Cortex of kidney (tissue), 1 donor: ENCODE measurements at places on chromosomes 11 and 22.

DNA sequence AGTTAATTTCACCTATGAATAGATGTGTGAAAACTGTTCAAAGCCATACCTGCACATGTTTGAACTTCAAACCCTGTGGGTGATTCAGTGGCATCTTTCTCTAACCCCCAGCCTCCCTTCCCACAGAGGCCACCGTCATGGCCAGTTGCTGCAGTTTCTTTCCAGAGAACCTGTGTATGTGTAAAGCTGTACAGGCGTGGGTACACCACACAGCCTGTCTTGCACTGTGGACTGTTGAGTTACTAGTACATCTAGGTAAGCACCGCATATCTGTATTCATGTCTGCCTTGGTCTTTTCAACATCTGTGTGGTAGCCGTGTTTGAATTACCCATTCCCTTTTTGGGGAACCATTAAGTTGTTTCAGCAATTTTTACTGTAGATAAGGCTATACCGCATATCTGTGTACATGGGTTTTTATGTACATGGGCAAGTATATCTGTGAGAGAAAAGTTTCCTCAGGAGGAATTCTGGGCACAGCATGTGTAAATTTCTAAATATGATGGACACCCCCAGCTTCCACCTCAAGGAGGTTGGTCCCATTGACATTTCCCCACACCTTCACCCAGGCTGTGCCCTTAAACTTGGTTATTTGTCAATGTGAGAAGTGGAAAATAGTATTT, 13.9 kb downstream of the NEAT1 start:
- DNase-seq, result no peak

DNA sequence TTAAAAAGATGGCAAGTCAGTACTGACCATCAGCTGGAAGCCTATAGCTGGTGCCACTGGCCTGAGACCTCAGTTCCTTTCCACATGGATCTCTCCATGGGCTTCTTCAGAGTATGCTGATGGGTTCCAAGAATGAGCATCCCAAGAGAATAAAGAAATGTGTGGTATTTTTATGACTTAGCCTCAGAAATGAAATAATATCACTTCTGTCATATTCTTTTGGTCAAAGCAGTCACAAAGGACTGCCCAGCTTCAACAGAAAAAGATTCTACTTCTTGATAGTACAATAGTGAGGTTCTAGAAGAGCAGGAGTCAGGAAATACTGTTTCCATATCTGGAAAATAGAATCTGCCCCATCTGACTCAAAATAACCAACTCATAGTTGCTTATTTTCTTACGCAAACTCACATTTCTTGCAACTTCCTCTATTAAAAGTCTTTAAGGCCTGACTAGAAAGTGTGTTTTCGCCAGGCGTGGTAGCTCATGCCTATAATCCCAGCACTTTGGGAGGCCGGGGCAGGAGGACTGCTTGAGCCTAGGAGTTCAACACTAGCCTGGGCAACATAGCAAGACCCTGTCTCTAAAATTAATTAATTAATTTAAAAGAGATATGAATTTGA, 116.9 kb downstream of the SIK3 start:
- DNase-seq, result no peak

GRCh38 chr11:15707194-15707593, 592.5 kb downstream of the INSC start:
- DNase-seq, result no peak

DNA sequence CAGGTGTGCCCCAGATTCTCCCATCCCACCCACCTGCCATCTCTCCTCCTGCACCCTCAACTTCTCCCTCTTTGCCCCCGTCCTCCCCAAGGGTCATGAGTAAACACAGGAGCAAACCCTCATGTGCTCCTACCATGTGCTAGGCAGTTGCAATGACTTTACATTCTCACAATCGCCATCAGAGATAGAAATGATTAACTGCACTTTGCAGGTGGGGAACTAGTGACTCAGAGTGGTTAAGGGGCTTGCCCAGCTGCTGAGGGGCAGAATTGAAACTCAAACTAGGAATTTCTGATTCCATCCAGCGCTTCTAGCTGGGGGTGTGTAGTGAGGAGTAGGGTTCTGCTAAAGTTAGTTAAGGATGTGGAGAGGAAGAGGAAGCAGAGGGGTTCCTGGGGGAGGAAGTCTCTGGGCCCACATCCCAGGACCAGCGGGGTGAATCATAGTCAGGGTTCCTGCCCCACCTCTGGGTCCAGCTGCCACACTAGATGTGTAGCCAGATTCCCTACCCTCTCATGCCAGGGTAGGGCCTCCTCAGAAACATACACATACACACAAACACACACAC, 16.0 kb upstream of the PRG2 start:
- no peak for DNase-seq

GRCh38 chr11:73999581-74000306, 9.1 kb downstream of the UCP3 start:
- DNase-seq, result no peak

DNA sequence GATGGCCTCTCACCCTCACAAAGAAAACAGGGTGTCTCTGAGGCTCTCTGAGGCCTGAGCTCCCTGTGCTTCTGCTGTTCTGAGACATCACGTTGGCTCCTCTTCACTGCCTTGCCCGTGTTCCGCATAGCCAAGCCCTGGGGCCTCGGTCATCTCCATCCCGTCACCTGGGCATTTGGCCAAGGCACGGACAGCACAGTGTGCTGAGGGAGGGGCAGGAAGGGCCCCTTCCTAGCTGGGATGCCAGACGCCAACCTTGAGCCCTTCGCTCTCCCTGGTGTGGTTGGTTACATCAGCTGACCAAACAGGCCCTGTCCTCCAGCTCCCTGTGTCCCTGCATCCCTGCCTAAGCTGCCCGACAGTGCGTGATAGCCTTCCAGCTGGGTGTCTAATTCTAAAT, 25.9 kb downstream of the MOV10L1 start:
- DNase-seq, result no peak

DNA sequence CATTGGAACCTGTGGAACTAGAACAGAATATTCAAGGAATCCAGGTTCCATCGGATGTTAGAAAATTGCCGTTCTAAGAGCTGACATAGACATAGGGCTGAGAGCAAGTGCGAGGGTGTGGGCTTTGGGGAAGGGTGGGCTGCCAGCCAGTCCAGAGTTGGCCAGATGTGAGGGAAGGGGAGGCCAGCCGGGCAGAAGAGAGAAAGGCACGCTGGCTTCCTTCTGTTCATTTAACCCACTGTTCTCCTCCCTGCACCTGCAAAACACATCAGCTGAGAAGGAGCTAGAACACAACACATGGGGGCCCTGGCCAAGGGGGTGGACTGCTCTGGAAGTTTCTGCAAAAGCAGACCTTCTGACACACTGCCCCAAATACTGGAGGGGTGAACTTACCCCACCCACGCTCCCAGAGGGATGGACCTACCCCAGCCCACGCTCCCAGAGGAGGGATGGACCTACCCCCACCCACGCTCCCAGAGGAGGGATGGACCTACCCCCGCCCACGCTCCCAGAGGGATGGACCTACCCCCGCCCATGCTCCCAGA, 98.0 kb downstream of the SHANK2 start:
- no peak for DNase-seq

- DNase-seq, result no peak
Measured at GRCh38 chr22:18157714-18158028, 7.7 kb downstream of the USP18 start.

DNA sequence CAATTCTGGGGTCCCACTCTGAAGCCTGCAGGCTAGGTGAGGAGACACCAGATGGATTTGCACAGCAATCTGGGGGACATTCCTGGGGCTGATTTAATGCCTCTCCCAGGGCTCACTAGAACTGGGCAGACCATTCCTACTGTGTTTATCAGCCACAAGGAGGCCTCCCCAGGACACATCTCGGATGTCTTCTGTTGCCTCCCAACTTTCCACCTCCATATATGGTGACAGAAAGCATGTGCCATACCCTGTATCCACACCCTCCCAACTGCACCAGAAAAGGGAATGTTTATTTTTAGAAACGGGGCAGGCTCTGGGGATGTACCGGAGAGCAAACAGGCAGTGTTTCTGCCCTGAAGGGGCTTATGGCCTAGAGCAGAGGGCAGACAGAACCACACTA, 181.8 kb downstream of the CSNK2A3 start:
- DNase-seq, result no peak

GRCh38 chr22:32144496-32145274, 14.4 kb downstream of the C22orf42 start:
- DNase-seq, result no peak

DNA sequence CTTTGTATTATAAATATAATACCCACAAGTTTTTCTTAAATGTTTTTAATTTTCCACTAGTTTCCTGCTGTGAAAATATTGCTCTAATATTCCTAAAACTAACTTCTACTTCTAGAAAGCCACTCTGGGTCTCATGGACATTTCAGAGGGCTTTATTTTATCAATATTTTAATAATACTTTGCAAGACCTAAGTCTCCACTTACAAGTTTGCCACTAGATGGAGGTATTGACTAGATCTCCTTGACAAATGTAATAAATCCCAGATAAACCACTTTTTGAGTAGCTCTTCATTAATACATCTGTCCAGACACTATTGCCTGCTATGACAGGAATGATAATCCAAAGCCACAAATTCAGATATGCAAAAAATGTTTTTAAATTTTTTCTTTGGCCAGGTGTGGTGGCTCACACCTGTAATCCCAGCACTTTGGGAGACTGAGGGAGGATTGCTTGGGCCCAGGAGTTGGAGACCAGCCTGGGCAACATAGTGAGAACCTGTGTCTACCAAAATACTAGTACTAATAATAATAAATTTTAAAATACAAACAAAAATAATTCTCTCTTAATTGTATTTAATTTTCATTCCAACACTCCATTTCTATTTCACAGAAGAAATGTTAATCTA, 3.5 kb upstream of the ACAT1 start:
- no peak for DNase-seq

GRCh38 chr11:94806419-94806818, 38.3 kb downstream of the AMOTL1 start:
- DNase-seq, result no peak

- no peak for DNase-seq
Measured at GRCh38 chr22:38760477-38761201, 4.8 kb upstream of the SUN2 start.

- no peak for DNase-seq
Measured at GRCh38 chr11:83403691-83404389, 117.7 kb upstream of the CCDC90B start.

- DNase-seq, result peak; percentile 50
Measured at GRCh38 chr11:121451986-121452608, at the start of gene SORL1. Gene SORL1, plus strand, starts transcription at chr11:121452314. Its CDS starts 18 bp downstream, at chr11:121452332.

DNA sequence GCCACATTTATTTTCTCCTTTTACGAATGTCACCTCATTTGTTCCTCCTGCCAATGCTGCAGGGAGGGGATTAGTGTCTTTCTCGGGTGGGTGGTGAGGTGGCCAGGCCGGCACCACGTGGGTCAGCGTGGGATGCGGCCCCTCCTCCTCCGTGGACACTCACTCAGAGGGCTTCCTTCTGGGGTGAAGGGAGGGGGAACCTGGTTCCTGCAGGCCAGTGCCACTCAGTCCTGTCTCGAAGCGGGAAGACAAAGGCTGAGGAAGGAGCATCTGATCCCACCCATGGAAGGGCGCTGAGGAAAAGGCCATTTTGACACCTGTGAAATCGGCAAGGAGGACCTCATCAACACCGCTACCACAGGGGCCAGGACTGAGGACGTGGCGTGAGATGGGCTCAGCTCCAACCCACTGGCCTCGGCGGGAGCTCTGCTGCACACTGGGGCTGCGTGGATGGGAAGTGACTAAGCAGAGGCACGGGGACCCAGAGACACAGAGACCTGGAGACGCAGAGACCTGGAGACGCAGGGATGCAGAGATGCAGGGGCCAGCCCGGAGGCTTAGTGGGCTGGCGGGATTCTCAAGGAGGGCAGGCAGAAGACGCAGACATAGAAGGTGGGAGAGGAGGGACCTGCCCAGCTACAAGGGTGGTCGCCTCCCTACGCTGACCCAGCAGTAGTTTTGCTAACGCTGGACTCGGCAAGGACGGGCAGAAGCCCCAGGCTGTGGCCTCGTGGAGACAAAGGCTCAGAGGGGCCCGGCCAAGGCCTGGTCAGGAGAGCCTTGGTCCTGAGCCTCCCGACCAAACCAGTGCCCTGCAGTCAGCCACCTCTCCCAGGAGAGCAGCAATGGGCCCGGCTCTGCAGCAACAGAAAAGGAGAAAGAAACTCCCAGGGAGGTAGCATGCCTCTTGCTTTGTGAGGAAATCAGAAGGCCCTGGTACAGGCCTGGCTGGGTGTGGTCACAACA, 1071.2 kb downstream of the BRD1 start:
- no peak for DNase-seq

GRCh38 chr11:107043242-107044006, 25.1 kb upstream of the GUCY1A2 start:
- no peak for DNase-seq

DNA sequence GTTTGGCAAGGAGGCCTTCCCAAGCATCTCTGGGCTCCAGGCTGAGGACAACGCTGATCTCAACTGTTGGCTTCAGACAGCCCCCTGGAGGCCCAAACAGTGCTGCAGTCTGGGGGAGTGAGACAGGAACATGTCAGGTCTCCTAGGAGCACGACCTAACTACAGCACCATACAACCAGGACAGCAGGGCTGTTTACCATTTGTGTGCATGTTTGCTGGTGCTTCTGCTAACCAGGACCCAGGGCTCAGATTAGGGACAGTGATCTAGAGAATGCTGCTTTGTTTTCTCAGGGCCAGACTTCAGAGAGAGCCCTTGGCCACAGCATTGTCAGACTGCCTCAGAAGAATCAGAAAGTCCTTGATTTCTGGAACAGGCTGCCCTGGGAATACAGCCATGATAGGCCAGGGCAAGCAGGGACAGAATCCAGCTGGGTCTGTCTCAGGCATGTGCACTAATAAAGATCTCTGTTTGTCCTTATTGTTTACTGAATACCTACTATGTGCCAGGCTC, 126.5 kb downstream of the VPREB1 start:
- no peak for DNase-seq

DNA sequence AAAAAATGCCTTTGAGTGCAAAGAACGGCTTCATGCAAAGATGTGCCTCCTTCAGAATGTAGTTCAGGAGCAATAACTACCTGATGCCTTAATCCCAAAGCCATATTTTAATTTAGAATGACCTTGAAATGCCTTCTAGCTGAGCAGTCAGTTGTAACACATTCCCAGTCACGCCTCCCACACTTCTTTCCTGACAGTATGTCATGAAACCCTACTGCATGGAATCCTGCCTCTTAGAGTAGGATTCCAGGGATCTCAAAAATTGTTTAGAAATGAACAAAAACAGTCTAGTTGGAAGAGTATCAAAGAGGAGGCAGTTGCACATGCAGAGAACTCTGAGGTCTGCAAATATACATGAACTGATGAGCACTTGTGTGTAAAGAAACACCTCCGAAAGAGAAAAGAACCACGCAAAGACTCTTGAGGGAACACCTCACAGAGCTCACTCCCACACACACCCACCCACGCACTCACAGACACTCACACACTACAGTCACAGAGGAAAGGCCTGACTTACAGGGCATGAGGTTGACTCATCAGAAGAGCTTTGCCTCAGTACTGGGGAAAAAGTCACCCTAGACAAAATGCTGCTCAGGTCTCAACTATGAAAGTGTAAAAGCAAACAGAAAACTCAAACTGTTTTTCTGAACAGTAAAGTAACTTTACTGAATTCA, 77.4 kb downstream of the GGTLC2 start:
- DNase-seq, result no peak
